ENCODE measurements at places on chromosomes 11 and 22.

GRCh38 chr11:61732705-61733104 lies 19.7 kb upstream of the MYRF start:
- DNase-seq = no peak

- DNase-seq = no peak
Observed at GRCh38 chr11:6655020-6655789, 404 bp downstream of the DCHS1 start.

DNA sequence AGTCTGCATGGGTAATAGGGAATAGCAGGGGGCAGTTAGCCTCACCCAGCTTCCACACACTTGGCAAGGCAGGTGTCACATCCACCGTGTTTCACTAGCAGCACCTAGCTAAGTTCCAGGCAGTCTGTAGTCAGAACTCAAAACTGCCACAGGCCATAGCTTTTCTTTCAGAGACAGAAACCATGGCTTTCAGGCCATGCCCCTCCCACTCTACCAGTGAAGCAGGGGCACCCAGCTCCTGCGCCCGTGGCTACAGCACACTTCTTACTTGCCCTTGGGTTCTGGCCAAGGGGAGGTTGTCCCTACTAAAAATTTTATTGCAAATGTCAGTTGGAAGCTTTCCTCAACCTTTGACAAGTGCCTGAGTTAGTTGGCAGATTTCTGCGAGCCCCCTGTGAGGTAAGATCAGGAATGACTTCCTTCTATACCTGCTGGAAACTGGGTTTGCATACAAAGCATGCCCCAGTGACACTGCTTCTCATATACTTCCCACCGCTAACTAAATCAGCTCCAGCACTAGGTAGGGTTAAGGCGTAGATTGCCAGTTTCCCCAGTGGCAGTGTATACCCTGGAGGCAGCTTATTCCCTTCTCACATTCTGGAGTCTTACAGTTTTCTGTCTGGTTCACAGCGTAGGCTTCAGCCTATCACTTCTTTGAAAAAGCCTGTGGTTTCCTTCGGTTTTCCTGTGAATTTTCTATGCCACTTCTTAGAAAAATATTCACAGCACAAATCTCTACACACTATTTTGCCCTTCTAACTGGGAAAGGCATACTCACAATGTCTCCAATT lies 139.0 kb upstream of the LUZP2 start:
- DNase-seq = no peak

- no peak for DNase-seq
Observed at GRCh38 chr11:69746752-69747742, 28.1 kb downstream of the FGF4 start.

GRCh38 chr11:63543711-63544110 lies 7.1 kb downstream of the PLAAT4 start:
- DNase-seq = no peak

- DNase-seq = no peak
Observed at GRCh38 chr22:36337365-36338130, 50.2 kb downstream of the MYH9 start.

DNA sequence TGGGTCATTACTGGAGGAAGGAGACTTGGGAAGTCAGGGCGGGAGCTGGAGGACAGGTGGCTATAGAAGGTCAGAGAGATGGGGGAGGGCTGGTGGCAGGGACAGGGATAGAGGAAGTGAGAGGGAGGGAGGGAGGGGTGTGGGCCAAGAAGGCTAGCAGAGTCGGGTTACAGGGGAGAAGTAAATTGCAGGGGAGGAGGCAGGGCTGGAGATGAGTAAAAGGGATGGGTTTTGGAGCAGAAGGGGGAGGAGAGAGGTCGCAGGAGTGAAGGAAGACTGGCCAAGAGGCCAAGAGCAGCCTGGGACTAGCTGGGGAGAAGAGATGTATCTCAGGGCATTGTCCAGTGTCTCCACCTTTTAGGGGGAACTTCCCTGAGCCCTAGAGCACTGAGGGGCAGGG lies 33.0 kb downstream of the LRRC10B start:
- DNase-seq = no peak

GRCh38 chr11:3213659-3214419 lies 4.8 kb downstream of the MRGPRG start:
- no peak for DNase-seq

- no peak for DNase-seq
Observed at GRCh38 chr22:36865346-36865745, 4.5 kb downstream of the NCF4 start.

GRCh38 chr11:96112192-96113128 lies 188.6 kb upstream of the MTMR2 start:
- DNase-seq = no peak
